ENCODE measurements at places on chromosomes 5 and 9. TPM values are rescaled to one million over a fixed set of nuclear protein-coding genes. Genes with fewer than 3 reads are reported as not detected.

DNA sequence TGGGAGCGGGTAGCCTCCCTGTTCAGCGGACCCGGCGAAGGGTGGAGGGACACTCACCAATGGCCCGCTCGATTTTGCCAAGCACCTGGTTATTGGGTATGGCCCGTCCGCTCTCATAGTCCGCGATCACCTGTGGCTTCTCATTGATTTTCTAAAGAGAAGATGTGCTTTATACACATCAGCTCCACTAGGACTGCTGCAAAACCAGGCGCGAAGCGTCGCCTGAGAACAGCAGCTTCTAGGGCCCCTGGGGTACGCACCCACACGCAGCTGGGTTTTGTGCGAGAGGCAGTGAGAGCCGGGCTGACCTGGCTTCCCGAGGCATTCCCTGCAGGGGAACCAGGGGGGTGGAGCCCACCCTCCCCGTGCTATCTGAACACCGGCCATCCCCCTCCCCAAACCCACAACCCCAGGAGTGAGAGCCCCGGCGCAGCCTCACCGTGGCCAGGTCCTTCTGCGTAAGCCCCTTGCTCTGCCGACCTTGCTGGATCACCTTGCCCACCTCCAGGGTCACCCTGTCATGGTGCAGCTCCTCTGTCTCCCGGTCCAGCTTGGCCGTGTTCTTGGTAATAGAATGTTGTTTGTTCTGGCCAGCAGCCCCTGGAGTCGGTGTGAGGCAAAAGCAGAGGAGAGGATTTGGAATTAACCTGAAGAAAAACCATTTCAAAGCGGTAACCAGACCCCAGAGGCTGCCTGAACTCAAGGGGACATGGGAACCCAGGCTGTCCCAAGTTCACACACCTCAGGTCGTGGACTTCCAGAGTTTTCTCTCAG is 3.1 kb downstream of the EDF1 start:
- H3K4me1 ChIP-seq = no peaks in the 10 kb centered on the region
- peak; percentile 29 for DNase-seq
- H3K27ac ChIP-seq = no peak overlapping the region
- H3K36me3 ChIP-seq = peaks cover 34% of the 10 kb centered on the region

- DNase-seq = no peak
- no peaks in the 10 kb centered on the region for H3K27me3 ChIP-seq
- no peaks in the 10 kb centered on the region for H3K4me1 ChIP-seq
- H3K36me3 ChIP-seq = no peaks in the 10 kb centered on the region
- H3K4me3 ChIP-seq = no peak overlapping the region
Measured at GRCh38 chr5:87539839-87540238, 127.1 kb upstream of the CCNH start.

DNA sequence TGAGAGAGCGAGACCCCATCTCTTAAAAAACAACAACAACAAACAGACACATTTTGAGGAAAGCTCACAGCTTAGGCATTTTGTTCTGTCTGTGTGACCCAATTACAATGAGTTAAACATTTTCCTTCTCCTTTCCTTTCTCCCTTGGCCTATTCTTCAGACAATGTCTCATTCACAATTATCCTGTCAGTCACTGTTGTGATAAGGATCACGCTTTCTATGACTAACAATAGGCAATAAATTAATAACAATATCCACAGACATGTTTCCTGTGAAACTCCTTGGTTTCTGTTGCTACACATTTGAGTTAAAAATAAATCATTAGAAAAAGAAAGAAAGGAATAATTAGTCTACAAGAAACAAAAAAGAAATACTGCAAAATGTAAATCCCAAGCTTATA is 19.8 kb upstream of the CARTPT start:
- no peak overlapping the region for H3K27ac ChIP-seq
- H3K27me3 ChIP-seq = no peaks in the 10 kb centered on the region
- no peak for DNase-seq
- H3K4me3 ChIP-seq = no peak overlapping the region

DNA sequence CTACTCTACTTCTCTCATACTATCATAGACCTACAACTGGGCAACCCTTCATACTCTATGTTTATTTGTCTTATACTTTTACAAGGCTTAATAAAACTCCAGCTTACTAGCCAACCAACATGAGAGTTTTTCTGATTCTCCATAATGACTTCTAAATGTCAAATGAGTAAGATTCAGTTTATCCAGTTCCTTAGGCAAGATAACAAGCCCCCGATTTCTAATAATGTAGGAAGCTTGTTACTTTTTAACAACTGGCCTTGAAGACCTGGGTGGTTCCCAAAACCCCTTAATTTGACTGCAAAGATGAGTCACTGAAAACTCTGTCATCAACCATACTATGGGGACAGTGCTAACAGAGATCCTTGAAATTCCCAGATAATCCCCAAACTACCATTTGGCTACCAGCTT is 294.6 kb upstream of the ACTBL2 start:
- peaks cover 17% of the 10 kb centered on the region for H3K27me3 ChIP-seq
- DNase-seq = no peak
- peaks cover 9% of the 10 kb centered on the region for H3K4me1 ChIP-seq
- H3K36me3 ChIP-seq = no peaks in the 10 kb centered on the region
- H3K27ac ChIP-seq = no peak overlapping the region
- H3K4me3 ChIP-seq = no peak overlapping the region

GRCh38 chr9:109115931-109116526 is 3.7 kb downstream of the TMEM245 start:
- H3K27ac ChIP-seq = no peak overlapping the region
- no peak overlapping the region for H3K4me3 ChIP-seq
- DNase-seq = no peak
- H3K27me3 ChIP-seq = no peaks in the 10 kb centered on the region

DNA sequence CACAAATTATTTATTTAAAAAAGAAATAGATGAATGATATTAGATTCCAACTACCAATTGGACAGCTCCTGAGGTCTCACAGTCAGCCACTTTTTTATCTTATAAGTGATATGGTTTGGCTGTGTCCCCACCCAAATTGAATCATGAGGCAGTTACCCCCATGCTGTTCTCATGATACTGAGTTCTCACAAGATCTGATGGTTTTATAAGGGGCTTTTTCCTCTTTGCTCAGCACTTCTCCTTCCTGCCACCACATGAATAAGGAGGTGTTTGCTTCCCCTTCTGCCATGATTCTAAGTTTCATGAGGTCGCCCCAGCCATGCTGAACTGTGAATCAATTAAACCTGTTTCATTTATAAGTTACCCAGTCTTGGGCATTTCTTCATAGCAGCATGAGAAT is 12.9 kb downstream of the NLN start:
- H3K27ac ChIP-seq = no peak overlapping the region
- no peaks in the 10 kb centered on the region for H3K27me3 ChIP-seq
- no peak for DNase-seq
- H3K4me1 ChIP-seq = no peaks in the 10 kb centered on the region
- no peak overlapping the region for H3K4me3 ChIP-seq

GRCh38 chr5:168171901-168172759 is 119.3 kb upstream of the WWC1 start:
- DNase-seq = no peak
- no peaks in the 10 kb centered on the region for H3K27me3 ChIP-seq
- H3K4me3 ChIP-seq = no peak overlapping the region

DNA sequence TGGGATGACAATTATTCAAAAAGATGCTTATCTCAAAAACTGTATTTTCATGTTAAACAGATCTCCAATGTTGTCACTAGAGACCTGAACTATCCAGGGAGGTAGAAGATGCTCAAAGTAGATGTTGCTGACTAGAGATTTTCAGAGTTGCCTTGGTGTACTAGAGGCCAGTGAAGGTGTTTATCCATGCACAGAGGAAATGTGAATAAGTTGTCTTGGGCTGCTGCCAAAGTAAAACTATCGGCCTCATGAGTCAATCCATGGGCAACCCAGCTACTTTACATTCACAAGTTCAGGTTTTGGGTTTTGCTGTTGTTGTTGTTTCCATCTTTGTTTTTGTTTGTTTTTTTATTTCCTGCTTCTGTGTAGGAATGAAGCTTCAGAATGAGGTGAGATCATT is 141.1 kb upstream of the RANBP3L start:
- H3K27ac ChIP-seq = no peak overlapping the region
- DNase-seq = no peak
- H3K4me1 ChIP-seq = peaks cover 27% of the 10 kb centered on the region
- no peak overlapping the region for H3K4me3 ChIP-seq
- H3K27me3 ChIP-seq = no peaks in the 10 kb centered on the region

GRCh38 chr5:117245130-117245529 is 670.5 kb upstream of the SEMA6A start:
- H3K4me3 ChIP-seq = no peak overlapping the region
- H3K36me3 ChIP-seq = no peaks in the 10 kb centered on the region
- H3K4me1 ChIP-seq = no peaks in the 10 kb centered on the region
- no peaks in the 10 kb centered on the region for H3K27me3 ChIP-seq

DNA sequence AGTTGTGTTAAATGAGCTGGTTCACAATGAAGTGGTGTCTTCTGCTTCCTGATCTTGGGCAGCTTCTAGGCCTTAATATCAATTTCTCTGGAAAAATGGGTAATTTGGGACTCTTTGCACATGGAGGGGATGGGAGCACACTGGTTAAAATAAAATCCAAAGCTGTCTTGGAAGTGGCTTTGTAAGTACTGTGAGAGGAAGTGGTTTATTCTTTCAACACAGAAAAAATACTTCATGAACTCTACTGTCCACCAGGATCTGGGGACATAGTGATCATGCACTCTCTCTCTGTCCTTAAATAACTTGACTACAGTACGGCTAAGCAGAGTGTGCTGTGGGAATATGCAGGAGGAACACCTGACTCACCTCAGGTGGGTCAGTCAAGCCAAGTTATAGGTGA is 2.4 kb downstream of the PCYOX1L start:
- no peak overlapping the region for H3K4me3 ChIP-seq
- H3K27me3 ChIP-seq = peaks cover 28% of the 10 kb centered on the region
- no peak overlapping the region for H3K27ac ChIP-seq
- DNase-seq = peak; percentile 15

GRCh38 chr5:110179321-110179720 is 489.6 kb downstream of the MAN2A1 start:
- H3K4me1 ChIP-seq = no peaks in the 10 kb centered on the region
- no peaks in the 10 kb centered on the region for H3K36me3 ChIP-seq
- no peaks in the 10 kb centered on the region for H3K27me3 ChIP-seq

GRCh38 chr5:141512390-141512910 is 23.6 kb downstream of the PCDHGC5 start:
- H3K27me3 ChIP-seq = no peaks in the 10 kb centered on the region
- peaks cover 39% of the 10 kb centered on the region for H3K36me3 ChIP-seq
- DNase-seq = peak; percentile 99
- peak overlapping the region; percentile 99 for H3K27ac ChIP-seq

DNA sequence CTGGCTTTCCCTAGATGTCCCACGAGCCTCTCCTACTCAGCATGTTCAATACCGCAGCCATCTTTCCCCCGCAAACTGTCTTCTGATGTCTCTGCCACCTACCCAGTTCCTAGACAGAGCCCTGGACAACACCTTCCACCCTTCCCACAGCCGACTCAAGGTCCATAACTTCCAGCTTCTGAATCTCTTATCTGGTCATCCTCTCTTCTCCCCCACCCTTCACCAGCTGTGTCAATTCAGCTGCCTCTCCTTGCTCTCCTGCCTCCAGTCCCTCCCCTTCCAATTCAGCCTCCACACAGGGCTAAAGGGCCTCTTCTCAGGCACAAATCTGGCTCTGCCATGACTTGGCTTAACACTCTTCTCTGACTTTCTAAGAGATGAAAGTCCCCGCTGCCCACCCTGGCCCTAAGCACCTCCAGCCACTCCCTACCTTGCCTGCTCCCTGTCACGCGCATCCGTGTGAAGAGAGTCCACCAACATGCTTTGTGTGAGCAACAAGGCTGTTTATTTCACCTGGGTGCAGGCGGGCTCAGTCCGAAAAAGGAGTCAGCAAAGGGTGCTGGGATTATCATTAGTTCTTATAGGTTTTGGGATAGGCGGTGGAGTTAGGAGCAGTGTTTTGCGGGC is 25.2 kb downstream of the AQP7 start:
- H3K36me3 ChIP-seq = no peaks in the 10 kb centered on the region
- no peak for DNase-seq
- H3K27ac ChIP-seq = no peak overlapping the region
- H3K4me1 ChIP-seq = no peaks in the 10 kb centered on the region
- H3K4me3 ChIP-seq = no peak overlapping the region
- no peaks in the 10 kb centered on the region for H3K27me3 ChIP-seq

DNA sequence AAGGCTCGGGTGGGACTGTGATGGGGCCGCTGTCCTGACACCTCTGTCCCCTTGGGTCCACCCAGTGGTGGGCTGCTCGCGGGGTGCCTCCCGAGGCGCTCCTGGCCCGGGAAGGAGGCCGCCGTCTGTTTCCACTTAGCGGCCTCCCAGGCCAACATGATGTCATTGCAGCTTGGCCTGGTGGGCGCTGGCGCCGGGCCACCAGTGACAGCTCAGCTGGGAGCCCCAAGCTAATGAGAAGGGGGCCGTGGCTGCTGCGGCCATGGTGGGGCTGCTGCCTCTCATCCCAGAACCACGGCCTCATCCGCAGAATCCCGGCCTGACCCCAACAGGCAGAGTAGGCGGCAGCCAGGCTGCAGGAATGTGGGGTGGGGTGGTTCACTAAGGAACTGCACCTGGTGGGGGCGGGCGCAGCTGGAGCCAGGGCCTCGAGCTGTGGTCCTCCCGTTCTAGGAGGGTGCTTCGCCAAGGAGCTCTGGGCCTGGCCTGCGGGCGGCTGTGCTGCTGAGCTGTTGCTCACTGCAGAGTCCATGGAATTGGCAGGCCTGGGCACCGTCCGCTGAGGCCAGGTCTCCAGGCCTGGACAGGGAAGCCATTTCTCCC is 123.5 kb upstream of the COL5A1 start:
- no peaks in the 10 kb centered on the region for H3K4me1 ChIP-seq
- no peaks in the 10 kb centered on the region for H3K27me3 ChIP-seq
- H3K4me3 ChIP-seq = no peak overlapping the region
- H3K36me3 ChIP-seq = no peaks in the 10 kb centered on the region
- H3K27ac ChIP-seq = no peak overlapping the region

GRCh38 chr9:2150338-2150737 is 135.2 kb downstream of the SMARCA2 start:
- peaks cover 3% of the 10 kb centered on the region for H3K4me1 ChIP-seq
- H3K27me3 ChIP-seq = no peaks in the 10 kb centered on the region
- no peak for DNase-seq
- H3K27ac ChIP-seq = no peak overlapping the region
- no peaks in the 10 kb centered on the region for H3K36me3 ChIP-seq
- H3K4me3 ChIP-seq = no peak overlapping the region

- H3K36me3 ChIP-seq = no peaks in the 10 kb centered on the region
- DNase-seq = no peak
- H3K27ac ChIP-seq = no peak overlapping the region
- H3K4me1 ChIP-seq = no peaks in the 10 kb centered on the region
Measured at GRCh38 chr5:45376417-45376816, 319.8 kb downstream of the HCN1 start.

- peak overlapping the region; percentile 98 for H3K27ac ChIP-seq
- no peaks in the 10 kb centered on the region for H3K4me1 ChIP-seq
- no peak overlapping the region for H3K4me3 ChIP-seq
- peak; percentile 52 for DNase-seq
- no peaks in the 10 kb centered on the region for H3K36me3 ChIP-seq
- H3K27me3 ChIP-seq = no peaks in the 10 kb centered on the region
Measured at GRCh38 chr9:106621313-106622163, 241.4 kb upstream of the ZNF462 start.

- peaks cover 15% of the 10 kb centered on the region for H3K36me3 ChIP-seq
- no peaks in the 10 kb centered on the region for H3K4me1 ChIP-seq
- no peak overlapping the region for H3K4me3 ChIP-seq
- H3K27ac ChIP-seq = no peak overlapping the region
- DNase-seq = no peak
- H3K27me3 ChIP-seq = no peaks in the 10 kb centered on the region
Measured at GRCh38 chr5:9284272-9284671, 261.6 kb downstream of the SEMA5A start.

The LCN15 gene
- 1.2 TPM for total RNA-seq

The FOXD4L5 gene
- total RNA-seq = 0.23 TPM

The IL5 gene
- not detected for total RNA-seq

The TAF1L gene
- total RNA-seq = not detected

The SPAG8 gene
- total RNA-seq = 1.7 TPM

The TPPP gene
- 0.22 TPM for total RNA-seq

The C1QTNF2 gene
- total RNA-seq = 0.11 TPM

The KIAA0825 gene
- 3.1 TPM for total RNA-seq

Data from endodermal cell (in vitro differentiated cells).